ENCODE measurements at places on chromosomes 13 and 19.

- DNase-seq: no peak
Measured at GRCh38 chr13:75660694-75661093, 24.6 kb downstream of the LMO7 start.

GRCh38 chr13:36418022-36418805, 14.1 kb upstream of the CCNA1 start:
- peak; percentile 92 for DNase-seq

DNA sequence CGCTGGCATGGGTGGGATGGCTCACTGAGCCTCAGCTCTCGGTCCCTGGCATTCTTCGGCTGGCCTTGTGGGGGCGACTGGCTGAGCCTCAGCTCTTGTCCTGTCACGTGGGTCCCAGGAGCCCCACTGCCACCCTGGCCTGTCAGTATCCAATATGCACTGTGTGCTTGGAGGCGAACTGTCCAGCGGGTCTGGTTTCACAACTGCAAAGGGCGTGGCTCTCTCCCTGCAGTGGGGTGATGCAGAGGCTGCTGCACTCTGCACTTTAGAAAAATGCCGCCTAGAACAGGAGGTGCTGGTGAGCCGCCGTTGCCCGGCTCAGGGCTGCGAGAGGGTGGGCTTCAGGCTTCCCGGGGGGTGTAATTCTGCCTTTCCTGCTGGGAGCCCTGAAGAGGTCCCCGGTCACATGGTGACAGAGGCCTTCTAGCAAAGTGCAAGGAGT, 17.0 kb upstream of the TMEM255B start:
- DNase-seq: peak; percentile 66

GRCh38 chr13:47287291-47287751, 390.5 kb upstream of the HTR2A start:
- DNase-seq: no peak

GRCh38 chr13:76971851-76972829, 19.7 kb upstream of the CLN5 start:
- no peak for DNase-seq

GRCh38 chr19:46715975-46716671, 791 bp downstream of the PRKD2 start:
- DNase-seq: no peak

GRCh38 chr13:29577136-29578051, 18.1 kb downstream of the SLC7A1 start:
- no peak for DNase-seq

GRCh38 chr19:1082928-1083816, 12.0 kb downstream of the POLR2E start:
- DNase-seq: no peak

GRCh38 chr19:1257475-1258162, 9.2 kb downstream of the MIDN start:
- DNase-seq: no peak

- no peak for DNase-seq
Measured at GRCh38 chr13:53447863-53448262, 419.2 kb downstream of the OLFM4 start.

- DNase-seq: no peak
Measured at GRCh38 chr13:23472189-23472588, 38.7 kb upstream of the SACS start.

DNA sequence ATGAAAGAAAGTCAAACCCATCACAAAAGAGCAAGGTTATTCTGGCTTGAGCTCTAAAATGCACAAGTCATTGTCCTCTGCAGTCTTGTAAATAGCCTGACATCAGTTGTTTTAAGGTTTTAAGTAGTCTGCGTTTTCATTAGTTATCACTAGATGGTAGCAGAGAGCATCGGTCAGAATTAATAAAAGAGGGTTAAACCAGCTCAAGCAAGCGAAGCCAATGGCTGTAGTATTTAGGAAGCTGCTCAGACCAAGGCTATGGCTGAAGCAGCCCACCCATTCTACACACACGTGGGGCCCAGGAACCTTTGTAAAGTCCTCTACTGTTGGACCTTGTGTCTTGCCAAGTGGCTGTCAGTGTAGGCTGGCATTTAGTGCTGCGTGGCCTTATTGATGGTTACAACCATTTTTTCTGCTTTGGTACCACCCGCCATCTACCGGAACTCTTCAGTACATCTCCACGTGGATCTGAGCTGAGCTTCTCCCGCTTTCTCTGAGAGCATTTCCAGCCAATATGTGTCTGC, 13.3 kb upstream of the ZNF57 start:
- DNase-seq: peak; percentile 77

DNA sequence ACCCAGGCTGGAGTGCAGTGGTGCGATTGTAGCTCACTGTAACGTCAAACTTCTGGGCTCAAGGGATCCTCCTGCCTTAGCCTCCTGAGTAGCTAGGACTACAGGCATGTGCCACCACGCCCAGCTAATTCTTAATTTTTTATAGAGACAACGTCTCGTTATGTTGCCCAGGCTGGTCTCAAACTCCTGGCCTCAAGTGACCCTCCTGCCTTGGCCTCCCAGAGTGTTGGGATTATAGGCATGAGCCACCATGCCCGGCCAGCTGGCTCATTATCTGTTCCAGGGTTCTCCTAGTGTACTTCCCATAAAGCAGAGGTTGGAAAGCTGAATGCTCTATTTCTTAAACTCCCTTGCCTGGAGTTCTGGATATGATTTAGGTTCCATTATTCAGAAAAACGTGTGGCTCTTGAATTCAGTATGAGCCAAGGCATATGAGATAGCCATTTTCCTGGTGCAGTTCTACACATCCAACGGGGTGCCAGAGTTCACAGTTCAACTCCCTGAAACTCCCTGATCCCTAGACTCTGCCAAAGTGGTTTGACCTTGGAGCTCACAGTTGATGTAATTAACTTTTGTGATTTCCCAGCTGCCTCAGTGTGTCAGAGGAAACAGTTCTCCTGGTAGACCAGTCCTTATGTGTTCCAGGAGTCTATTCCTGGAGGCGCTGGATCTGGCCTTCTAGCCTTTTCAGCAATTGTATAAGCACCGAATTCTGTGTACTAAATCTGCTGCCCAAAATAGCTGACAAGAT, 21.6 kb downstream of the GPR183 start:
- DNase-seq: no peak

DNA sequence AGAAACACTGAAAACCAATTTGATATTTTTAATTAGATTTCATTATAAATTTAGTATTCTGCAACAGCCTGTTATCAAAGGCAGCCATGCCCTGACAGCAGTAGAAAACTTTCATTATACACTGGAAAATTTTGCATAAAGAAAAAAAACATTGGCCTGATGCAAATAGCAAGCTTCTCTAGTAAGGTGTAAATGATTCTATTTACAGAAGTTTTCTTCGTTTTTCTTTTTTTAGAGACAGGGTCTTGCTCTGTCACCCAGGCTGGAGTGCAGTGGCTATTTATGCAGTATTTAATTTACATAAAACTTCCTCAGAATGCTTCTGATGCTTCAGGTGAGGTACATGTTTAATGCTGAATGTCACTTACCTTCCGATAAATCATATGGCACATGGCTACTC, 67.0 kb downstream of the ABCC4 start:
- DNase-seq: no peak

GRCh38 chr19:4640247-4641000, 1.1 kb downstream of the TNFAIP8L1 start:
- DNase-seq: no peak

- DNase-seq: no peak
Measured at GRCh38 chr19:34241513-34242337, 12.6 kb upstream of the GARRE1 start.

- DNase-seq: no peak
Measured at GRCh38 chr13:79222427-79223205, 183.4 kb downstream of the RBM26 start.

DNA sequence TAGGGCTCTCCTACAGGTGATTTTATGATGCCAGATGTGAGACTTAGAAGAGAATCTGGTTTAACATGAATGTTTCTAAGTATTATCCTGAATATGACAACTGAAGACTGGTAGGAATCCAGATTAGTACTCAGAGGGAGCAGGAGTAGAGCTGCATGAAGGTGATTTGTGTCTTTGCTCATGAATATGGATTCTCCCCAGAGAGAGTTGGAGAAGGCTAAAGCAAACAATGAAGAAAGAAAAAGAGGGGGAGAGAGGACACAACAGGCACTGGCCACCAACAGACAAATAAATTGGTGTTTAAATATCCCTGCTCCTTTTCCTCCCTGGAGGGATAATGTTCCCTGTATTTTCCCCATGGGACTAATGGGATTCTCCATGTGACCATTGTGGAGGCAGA, 427.0 kb upstream of the KLF12 start:
- DNase-seq: no peak

DNA sequence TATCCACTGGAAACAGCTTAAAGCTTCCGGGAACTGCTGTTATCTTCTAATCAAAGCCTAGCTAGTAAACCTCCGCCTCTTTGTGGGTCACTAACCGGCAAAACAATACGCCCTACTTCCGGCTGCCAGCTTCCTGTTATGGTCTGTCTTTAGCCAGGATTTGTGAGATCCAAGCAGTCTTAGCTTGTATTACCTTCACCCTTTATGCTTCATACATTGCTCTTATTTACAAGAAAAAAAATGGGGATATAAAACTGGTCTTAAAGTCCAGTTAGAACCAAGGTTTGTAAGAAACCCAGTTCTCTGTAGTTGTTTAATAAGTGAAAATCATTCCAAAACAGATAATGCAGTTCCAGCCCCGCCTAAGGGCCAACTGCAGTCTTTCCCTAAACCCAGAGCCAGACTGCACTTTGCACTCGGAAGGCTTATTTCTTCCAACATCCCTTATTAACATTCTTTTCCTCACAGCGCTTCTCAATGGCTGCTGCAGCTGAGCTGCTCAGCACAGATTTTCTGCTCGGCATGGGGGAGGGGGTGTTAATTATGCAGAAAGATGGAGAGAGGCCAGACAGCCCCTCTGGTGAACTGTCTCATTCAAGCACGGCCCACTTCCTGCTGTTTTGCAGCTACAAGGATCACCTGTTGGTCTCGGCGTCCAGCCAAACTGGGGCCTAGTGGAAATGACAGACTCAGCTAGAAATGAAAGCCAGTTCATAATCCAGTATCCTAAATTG, 368.4 kb downstream of the KLF12 start:
- peak; percentile 25 for DNase-seq

- no peak for DNase-seq
Measured at GRCh38 chr19:19964416-19964815, 63.7 kb downstream of the ZNF93 start.

DNA sequence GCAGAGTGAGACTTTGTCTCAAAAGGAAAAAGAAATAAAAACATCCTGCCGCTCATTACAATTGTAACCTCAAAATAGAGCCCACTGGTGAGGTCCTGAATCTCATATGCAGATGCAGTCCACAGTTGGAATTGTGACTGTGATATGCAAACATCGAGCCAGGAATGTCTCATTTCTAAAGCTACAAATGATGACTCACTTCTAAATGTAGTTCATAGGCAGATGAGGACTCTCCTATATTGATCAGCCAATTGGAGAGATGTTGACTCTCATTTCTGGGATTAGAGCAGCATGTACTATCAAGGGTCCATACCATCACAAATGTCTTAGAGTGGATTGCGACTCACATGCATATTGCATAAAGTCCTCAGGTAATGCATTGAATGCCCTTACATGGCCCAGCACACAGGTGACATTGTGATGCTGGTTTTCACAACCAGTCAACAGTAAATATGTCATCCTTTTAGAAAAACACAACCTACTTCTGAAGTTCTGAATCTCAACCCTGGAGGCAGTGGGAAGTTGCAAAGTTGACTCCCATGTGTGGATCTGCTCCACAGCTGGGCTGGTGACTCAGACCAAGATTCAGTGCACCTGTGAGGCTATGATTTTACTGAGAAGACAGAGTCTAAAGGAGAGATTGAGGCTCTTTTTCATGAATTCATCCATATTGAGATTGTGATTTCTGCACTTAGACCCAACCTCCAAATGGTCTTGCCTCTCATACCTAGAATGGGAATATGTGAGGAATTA, 16.9 kb upstream of the ZNF254 start:
- DNase-seq: no peak

DNA sequence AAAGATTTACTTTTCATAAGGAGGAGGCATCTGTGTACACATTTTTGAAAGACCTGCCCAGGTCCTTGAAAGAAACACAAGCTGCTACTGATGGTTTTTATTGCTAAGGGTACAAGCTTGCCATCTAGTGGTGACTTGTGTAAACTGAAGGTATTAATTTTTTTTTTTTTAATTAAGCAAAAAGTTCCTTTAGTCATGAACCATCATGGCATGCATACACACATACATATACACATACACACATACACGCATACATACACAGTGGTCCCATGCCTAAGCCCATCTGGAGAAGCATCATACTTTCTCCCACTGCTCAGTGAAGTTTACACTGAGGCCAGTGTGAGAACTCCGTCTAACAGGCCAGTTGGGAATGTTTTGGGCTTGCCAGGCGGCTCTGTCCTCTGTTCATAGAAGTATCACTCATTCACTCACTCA, 312.5 kb downstream of the DCLK1 start:
- DNase-seq: no peak

GRCh38 chr19:17125728-17126677, 50.4 kb downstream of the MYO9B start:
- peak; percentile 75 for DNase-seq

DNA sequence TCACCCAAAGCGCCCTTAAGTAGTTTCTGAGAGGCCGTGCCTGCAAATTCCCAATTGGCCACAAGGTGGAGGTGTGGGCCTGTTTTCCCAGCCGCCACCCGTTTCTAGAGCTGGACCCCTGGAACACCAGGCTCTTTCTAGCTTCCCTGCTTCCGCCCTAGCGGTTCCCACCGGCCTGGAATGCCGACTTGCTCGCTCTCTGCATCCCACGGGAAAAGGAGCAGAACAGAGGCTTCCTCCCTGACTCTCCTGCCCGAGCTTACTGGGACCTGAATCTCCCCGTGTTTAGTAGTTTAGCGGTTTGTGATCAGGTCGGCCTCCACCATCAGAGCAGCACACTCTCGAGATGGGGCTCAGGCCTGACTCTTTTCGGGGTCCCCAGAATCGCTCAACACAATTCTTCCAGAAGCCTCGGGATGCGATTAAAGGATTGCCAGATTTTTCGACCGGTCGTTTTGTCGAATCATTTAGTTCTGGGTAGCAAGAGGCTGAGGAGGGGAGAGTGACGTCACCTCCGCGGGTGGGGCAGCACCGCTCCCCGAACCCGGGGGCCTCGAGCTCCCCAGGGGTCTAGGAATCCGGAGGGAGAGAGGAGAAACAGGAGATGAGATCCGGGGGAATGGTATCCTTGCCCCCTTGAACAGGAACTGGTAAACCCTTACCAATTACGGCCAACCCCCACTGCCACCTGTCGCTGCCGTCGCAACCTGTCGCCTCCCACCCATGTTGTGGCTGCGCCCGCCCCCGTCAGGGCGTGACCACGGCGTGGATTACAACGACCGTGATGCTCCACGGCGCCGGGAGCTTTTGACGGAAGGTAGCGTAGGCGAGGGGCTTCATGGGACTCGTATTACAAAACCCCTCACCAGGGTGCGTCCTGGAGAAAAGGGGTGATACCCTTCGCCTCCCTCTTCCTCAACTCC, 8.0 kb downstream of the NAPSA start:
- DNase-seq: peak; percentile 14

- no peak for DNase-seq
Measured at GRCh38 chr13:36712770-36713169, 39.0 kb downstream of the SERTM1 start.

- no peak for DNase-seq
Measured at GRCh38 chr13:35979361-35979951, 151.7 kb downstream of the DCLK1 start.

- no peak for DNase-seq
Measured at GRCh38 chr19:927351-927779, 1.5 kb downstream of the ARID3A start.

GRCh38 chr19:13069415-13070359, 33.0 kb downstream of the LYL1 start:
- no peak for DNase-seq

Measured in GF-D8 (cell line).